ENCODE measurements at places on chromosomes 12 and 14. TPM values are rescaled to one million over a fixed set of nuclear protein-coding genes. Genes with fewer than 3 reads are reported as not detected.

LTB4R2 gene
- 1.4 TPM for total RNA-seq

SLC22A17 gene
- 0.48 TPM for total RNA-seq

BDKRB2 gene
- total RNA-seq = not detected

CLEC1B gene
- total RNA-seq = not detected

TSPAN19 gene
- total RNA-seq = not detected

BCL11B gene
- not detected for total RNA-seq

FAIM2 gene
- not detected for total RNA-seq

PXMP2 gene
- total RNA-seq = 38.3 TPM

ACOT2 gene
- 110 TPM for total RNA-seq
